ENCODE measurements at places on chromosomes 11 and 22.

DNA sequence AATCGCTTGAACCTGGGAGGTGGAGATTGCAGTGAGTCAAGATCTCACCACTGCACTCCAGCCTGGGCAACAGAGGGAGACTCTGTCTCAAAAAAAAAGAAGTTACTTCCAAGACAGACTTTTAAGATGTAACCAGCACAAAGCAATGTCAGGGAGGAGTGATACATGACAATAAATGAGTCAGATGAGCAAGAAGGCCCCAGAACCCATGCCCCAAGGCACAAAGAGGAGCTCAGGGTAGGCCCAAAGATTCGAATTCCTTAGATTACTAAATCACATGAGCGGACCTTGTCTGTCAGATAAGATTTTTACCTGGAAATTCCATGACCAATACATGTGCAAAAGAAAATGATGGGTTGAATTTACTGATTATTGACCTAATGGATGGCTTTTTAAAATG is 10.5 kb upstream of the JHY start:
- DNase-seq, result no peak

GRCh38 chr11:99320769-99321290 is 300.1 kb downstream of the CNTN5 start:
- no peak for DNase-seq

DNA sequence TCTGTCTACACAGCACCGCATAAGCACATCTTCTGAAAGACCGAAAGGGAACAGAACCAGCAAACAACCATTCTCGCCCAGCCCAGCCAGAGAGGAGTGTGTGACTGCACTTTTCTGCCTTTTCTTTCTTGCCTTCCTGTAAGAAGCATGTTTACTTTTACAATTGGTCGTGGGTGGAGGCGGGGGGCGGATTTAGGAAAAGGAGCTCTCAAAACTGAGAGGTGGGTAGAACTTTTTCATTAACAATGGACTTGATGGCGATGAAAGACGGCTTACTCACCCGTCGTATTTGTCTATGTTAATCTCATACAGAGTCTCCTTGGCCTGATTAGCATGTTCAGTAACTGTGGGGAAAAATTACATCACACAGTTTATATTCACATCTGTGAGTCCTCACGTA is 27.2 kb downstream of the CERK start:
- DNase-seq, result no peak

DNA sequence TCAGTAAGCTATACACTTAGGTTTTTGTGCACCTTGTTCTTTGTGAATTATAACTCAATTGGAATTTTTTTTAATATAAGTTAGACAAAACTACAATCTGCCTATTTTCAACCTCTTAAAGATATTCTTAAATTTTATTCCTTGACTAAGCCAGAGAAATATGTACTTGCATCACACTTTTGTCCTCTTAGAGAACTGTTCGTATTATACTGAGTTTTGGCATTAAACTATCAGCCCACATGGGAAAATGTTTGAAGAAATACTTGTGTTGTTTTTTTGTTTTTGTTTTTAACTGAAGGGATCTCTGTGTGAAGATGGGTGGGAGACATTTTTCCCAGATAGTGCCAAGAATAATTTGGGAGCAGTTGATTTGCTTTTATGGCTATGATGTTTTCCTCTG is 25.3 kb downstream of the CEP295 start:
- DNase-seq, result no peak

GRCh38 chr11:92130421-92130831 is 94.2 kb upstream of the FAT3 start:
- DNase-seq, result no peak

DNA sequence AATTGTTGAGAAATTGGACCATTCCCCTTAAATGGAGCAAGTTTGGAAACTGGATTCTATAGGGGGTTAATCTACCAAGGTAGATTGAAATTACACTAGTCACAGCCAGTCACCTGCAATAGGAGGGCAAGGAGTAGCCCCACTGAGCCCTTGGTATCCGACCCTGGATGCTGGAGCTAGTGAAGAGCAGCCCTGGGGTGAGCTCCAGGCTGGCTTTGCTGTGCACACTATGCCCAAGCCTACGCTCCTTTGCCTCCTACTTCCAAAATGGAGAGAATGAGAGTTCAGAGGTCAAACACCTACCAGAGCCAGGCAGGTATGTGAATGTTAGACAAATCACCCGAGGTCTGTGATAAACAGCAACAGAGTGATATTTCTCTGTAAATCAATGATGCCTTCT is 23.7 kb downstream of the SNU13 start:
- DNase-seq, result no peak

DNA sequence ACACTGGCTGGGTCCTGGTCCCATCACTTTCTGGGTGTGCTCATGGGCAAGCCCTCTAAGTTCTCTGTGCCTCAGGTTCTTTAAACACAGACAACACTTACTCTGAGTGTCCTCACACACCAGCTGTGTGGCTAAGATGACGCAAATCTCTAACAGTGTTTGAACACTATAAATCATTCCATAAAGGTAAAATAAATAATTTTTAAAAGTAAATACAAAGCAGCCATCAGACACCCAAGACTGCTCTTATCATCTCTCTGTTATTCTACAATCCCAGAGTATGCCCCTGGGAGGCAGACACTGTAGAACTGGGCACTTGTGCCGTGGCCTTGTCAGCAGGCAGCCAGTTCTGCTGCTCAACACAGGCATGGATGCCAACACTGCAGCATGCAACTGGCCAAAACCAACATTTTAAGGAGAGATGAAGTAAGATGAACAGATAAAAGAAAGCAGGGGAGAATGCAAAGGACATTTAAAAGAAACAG is 56.8 kb downstream of the RPL27A start:
- no peak for DNase-seq

DNA sequence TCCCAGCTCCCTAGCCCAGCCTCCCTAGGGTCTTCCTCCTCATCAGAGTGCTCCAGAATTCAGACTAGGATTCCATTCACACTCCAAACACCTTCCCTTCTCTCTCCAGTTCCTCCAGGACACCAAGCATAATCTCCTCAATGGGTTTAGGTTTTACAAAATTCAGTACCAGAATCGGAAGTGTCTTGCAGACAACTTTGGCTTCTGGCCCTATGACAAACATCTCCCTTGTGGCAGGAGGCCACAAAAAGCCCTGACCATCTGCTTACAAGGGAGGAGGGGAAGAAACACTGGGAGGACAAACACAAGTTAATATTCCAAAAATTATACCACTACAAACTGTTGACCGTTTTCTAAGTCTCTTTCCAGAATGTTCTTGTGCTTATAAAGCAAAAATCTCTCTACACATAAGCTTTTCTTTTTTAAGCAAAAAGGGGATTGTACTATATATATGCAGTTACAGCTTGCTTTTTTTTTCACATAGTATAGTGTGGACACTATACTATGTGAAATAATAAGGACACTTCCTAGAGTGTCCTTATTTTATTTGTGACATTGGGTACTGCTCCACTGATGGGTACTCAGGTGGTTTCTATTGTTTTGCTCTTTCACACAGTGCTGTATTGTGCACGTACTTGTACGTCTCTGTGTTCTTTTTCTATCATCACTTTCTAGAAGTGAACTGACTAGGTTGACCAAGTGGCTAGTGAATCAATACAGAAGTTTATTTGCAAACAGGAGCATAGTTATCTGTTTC is 78.7 kb downstream of the BDNF start:
- no peak for DNase-seq

GRCh38 chr11:44927174-44927661 is 23.5 kb downstream of the TP53I11 start:
- DNase-seq, result peak; percentile 47

GRCh38 chr22:46509416-46510089 is 27.9 kb downstream of the CELSR1 start:
- no peak for DNase-seq

GRCh38 chr11:134413826-134414731 is 2.0 kb upstream of the B3GAT1 start:
- DNase-seq, result no peak

DNA sequence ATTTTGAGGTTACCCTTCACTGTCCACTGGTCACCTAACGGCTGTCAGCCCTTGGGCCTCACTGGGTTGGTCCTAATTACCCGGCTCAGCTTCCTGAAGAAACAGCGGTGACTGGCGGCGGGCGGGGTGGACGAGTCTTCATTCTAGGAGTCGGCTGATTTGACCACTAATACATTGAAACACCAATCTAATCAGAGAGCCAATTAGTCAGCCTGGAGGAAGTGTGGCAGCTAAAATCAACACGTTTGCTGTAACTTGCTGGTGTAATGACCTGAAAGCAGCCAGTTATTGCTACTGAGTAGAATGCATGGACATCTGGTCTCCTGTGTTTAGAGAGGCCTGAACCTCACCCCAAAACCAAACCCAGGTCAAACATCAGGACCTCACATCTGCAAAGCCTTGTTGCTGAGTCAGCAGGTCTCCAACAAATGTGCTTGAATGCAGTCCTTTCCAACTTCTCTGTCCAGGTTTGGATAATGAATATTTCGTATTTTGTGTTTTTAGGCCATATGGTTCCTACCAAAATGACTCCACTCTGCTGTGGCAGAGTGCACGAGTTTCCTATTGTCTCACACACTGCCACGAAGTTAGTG is 496.4 kb downstream of the BRD1 start:
- no peak for DNase-seq

DNA sequence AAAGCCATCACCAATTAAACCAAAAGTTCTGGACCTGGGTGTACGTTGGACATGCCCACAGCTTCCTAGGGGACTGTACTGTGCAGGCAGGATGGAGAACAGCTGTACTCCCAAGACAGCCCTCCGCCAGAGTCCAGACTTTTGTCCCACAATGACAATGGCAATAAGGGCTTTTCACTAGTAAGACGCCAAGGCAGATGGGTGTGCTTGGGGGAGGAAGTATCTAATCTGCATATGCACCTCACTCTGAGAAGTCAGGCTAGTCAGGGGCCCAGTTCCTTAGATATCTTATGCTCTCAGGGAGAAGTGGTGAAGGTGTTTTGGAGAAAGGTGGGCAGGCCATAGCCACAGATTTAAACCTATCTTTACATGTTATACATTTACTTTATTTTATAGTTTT is 85.1 kb upstream of the USP47 start:
- no peak for DNase-seq

- no peak for DNase-seq
Observed at GRCh38 chr11:61310749-61311148, 15.6 kb upstream of the VWCE start.

GRCh38 chr11:17730608-17731462 is 3.7 kb upstream of the KCNC1 start:
- no peak for DNase-seq

DNA sequence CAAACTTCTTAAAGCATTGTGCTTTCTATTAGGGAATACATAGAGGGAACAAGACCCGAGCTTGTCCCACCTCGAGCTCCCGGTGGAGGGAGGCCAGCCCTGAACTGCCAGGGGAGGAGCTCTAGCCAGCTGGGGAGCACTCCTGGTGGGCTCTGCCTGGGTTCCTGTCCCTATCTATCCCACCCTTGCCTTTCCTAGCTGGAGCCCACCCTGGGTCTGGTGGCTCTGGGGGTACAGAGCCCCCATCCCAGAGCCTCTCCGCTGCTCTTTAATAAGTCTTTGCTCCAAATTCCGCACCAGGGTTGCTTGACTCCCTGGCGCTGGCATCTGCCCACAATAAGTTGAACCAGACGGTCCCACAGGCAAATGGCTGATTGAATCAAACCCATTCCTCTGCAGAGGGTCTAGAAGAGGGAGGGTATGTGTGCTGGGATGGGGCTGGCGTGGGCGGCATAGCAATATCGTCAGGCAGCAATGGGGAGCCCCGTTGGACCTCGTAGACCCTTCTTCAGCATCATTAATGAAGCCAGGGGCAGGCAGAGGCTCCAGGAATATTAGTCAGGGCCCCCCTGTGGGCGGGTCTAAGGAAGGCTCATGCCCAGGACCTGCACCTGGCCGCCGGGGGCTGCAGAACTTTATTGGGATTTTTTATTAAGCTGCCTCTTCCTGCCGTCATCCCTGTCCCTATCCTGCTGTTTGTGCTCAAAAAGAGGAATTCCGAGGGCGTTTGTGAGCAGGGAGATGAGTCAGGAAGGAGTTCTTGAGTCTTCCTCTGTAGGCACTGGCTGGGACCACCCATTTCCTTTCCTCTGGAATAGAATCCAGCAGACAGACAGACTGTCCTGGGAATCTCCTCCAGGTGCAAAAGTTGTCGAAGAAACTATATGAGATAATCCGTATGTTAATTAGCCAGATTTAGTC is 38.5 kb upstream of the RIC3 start:
- DNase-seq, result no peak

DNA sequence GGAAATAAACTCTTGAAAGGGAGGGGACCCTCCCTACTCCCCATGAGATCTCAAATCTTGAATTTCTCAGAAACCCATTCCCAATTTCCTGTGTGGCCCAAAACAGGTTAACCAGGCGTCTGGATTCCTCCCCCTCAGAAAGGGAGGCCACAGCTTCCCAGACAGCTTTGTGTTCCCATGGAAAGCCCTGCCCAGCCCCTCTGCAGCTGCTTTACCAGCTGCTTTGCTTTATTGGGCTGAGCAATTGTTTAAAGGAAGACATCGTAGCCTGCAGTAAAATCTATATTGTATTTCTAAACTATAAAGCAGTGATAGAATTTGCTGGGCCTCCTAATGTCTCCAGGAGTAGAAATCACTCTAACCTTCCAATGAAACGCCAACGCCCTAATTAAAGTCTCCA is 97.4 kb downstream of the CHST1 start:
- DNase-seq, result no peak

DNA sequence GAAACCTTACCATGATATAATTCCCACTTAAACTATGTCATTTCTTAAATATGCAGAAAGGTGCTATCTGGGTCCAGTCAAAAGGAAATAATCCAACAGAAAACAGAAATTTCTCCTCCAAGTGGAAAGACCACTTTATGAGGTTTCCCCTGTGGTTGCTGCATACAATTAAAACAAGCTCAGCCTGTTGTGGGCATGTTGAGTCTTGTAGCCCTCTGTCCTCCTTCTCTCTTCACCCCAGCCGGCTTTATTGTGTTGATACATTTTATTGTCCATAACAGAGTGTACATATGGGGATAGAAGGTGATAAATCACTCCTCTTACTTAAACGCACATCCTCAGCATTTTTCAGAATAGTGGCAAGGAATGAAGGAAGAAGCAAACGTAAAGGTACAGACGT is 126.0 kb upstream of the MTNR1B start:
- no peak for DNase-seq

DNA sequence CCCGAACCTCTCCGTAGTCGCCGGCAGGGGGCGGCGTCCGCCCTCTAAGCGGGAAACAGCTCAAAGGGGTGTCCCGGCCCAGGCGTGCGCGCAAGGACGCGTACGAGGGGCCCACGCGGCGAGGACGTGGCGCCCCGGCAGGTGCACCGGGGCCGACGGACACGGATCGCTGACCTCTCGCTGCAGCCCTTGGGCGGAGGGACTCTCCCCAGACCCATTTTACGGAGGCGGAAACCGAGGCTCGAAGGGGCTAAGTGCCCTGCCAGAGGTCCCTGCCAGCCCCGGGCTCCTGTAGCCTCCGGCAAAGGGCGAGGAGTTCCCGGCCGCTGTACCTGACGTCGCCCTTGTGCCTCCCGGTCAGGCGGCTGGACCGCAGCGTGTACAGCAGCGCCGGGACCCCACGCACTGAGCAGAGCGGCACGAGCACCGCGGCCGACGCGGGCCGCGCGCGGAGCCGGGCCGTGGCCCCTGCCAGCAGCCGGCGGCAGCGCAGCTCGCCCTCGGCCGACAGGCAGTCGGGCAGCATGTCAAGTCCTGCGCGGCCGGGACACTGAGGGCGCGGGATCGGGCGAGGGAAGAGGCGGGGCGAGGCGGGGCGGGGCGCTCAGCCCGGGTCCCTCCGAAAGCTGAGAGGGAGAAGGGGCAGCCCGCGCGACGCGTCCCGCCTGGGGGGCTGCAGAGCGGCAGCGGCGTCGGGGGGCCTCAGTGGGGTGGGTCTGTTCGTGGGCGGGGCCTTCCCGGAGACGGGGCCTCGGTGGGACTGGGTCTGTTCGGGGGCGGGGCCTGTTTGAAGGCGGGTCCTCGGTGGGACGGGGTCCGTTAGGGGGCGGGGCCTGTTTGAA is at the start of gene NUDT8:
Gene NUDT8, minus strand, starts transcription at position 552 of the 842 bp plus-strand sequence. Its CDS starts 26 bp downstream, at position 526.
- peak; percentile 73 for DNase-seq

GRCh38 chr11:2999464-2999998 is 7.4 kb upstream of the NAP1L4 start:
- DNase-seq, result no peak

Measured in stimulated activated CD8-positive, alpha-beta memory T cell treated with anti-CD3 and anti-CD28 coated beads, Interleukin-7, amount 100 ng/mL, for 1 hour (primary cell).